Fibroblast of skin of left quadriceps (primary cell): ENCODE measurements at places on chromosomes 12 and 14.

GRCh38 chr12:22687361-22688076 is 62.5 kb downstream of the ETNK1 start:
- peak; percentile 21 for DNase-seq

DNA sequence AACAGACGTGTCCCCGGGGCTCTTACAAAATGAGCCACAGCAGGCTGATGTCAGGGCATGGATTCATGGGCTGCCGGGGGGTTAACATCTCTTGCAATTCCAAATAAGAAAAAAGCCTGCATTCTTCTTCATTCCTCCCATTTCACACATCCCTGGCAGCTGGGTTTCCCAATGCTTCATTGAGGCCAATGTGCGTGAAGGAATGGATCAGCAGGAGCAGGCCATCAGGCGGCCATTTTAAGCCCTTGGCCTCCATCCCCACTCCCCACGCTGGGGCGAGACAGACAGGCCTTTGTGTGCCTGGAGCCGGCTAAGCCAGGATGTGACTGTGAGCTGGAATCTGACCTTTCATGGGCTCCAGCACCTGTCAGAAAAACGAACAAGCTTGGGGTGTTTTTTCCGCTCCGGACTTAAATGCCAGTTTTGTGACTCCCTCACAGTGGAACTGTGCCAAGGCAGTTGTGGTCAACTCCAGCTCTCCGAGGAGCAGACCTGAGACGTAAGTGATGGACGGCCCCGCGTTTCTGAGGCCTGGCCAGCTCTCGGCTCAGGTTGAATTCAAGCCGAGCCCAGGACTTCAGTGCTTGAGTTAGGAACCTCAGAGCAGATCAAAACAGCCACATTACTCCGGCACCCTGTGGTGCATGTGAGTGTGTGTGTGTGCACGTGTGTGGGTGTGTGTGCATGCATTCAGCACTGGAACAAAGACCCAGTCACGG is 133.1 kb downstream of the TMEM30B start:
- DNase-seq: peak; percentile 60

- DNase-seq: no peak
These were observed 35.6 kb upstream of the FBRSL1 start for GRCh38 chr12:132454193-132454932.

GRCh38 chr14:32254952-32255679 is 52.0 kb upstream of the RNU6-8 start:
- peak; percentile 46 for DNase-seq

GRCh38 chr12:18578191-18578590 is 159.6 kb downstream of the PLCZ1 start:
- peak; percentile 43 for DNase-seq

- no peak for DNase-seq
These were observed 14.5 kb upstream of the CCT2 start for GRCh38 chr12:69570545-69571399.

DNA sequence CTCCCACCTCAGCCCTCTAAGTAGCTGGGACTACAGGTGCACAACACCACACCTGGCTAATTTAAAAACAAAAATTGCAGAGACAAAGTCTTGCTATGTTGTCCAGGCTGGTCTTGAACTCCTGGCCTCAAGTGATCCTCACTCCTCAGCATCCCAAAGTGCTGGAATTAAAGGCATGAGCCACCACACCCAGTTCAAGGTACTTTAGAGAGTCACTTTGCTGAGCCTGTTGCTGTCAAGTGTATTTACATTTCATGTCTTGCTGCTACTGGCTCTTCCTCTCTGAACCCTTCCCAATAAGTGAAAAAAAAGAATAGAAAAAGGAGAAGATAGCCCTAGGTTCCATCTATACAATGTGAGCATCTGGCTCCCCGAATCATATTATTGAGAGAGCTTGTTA is 38.4 kb downstream of the SLCO1A2 start:
- no peak for DNase-seq

GRCh38 chr12:1491983-1492697 is 102.2 kb downstream of the FBXL14 start:
- no peak for DNase-seq

DNA sequence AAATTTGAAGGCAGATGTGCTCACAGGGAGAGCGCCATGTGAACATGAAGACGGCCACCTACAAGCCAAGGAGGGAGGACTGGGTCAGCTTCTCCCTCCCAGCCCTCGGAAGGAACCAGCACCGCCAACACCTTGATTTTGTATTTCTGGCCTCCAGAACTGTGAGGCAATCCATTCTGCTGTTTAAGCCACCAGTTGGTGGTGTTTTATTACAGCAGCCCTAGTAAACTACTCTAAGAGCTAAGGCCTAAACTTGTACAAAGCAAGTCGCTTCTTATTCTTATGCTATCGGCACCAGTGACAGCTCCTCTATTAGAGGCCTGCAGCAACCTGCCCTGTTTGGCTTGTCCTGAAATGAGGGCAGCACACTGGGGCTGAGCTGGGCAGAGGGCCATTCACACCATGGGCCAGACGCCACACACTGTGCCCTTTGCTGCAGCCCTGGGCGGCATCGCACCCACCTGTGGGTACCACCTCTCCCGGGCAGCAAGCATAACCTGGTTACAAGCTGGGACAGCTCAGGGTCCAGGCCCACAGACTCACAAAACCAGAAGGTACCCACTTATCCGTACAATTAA is 62.7 kb downstream of the NOS1 start:
- DNase-seq: no peak
